HCEC 1CT (cell line): ENCODE measurements at places on chromosomes 16 and 17.

GRCh38 chr16:56604966-56605365 lies 3.4 kb upstream of the MT2A start:
- DNase-seq = no peak

DNA sequence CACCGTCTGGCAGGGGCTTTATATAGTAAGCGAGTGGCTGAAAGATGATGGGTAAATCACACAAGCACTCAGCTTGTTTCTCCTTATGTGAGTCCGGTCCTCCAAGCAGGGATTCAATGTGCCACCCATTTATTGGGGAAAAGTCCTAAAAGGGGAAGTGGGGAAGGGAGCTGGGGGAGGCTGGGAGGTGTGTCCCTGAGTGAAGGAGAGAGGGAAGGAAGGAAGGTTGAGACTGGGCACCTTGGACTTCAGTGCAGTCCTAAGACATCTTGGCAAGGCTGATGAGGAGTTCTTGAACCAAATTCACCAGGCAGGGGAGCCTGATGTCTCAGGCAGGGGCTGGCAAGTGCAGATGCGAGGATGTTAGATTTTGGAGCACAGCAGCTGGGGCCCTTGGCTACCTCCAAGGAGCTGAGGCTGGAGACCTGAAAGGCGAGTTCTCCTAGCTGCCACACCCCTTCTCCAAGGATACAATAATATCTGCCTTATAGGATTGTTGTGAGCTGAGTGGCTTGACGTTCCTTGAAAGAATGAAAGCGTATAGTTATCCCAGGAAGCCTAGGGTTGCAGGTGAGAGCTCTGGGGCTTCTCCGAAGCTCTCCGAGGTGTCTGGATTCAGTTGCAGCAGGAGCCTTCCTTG lies 23.0 kb upstream of the CYLD start:
- no peak for DNase-seq

GRCh38 chr16:87178977-87179376 lies 138.2 kb downstream of the C16orf95 start:
- peak; percentile 55 for DNase-seq

DNA sequence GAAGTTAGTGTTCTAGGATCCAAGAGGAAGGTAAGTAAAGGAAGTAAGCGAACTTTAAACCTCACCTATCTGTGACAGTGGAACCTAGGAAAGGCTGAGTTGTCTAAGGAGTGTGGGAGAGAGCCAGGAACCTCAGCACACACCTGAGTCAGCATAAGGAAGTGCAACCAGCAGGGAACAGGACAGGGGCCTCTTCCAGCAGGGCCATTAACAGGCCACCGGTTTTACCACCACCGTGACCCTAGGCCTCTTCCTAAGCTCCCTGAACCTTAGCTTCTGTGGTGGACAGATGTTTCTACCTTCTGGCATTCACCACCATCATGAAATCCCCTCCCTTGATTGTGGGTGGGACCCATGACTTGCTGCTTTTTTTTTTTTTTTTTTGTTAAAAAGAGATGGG lies 26.7 kb upstream of the GPATCH8 start:
- no peak for DNase-seq

DNA sequence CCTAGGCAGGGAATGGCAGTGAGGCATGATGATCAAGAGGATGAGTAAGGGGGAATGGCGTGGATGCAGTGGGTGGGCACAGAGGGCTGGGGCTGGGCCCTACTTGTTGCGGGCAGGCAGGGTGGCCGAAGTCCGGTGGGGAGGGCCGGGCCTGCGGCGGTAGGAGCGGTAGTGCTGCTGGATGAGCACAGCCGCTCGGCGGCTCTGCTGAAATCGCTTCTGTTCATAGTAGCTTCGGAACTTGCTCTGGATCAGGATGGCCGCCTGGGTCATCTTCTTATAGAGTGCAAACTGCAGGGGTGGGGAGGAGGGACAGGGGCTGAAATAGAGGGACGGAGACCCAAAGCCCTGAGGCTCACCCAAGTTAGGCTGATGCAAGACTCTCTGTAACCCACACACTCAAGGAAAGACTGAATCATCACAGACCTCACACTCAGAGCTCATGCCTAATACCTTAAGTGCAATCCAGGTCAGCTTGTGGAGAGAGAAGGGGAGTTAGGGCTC lies 1.5 kb upstream of the SPAG7 start:
- DNase-seq = peak; percentile 96

DNA sequence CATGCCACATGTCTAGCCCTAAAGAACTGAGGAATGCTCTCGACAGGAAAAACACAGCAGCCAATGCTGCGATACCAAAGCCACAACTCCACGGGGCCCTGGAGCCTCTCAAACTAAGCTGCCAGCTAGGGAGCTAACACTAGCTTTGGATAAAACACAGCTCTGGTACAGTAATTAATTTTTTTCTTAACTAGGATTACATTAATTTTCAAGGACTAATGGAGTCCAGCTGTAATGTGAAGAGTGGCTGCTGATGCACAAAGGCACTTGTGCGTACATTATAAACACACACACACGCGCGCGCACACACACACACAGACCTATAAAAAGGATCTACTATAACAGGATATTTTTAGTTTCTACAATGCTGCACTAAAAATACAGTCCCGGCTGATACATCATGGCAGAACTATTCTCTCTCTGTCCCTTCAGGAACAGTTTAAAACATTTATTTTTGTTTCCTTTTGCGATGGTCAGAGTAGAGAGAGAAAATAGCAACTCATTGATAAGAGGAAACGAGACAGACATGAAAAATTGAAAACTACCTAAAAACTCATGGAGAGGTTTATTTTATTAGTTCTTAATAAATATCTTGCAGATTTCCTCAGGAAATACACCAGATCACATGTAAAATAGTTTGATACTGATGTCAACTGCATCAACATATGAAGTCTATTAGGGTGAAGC lies 88.5 kb downstream of the SMG6 start:
- peak; percentile 62 for DNase-seq

DNA sequence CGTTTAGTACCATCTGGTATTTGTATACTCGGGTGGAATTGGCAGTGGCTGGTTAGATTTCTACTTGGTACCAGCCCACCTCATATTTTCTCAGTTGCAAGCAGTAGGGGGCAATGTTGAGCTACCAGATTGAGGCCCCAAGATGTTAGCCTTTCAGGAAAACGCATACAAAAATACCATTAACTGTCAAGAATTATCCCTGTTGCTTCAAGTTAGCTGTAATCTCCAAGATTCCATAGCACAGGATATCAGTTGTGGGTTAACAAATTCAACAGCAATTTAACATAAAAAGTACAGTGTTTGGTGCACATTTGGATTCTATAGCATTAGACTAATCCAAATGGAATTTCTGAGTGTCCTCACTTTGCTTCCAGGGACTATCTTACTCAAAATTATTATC lies 188.2 kb downstream of the FTO start:
- DNase-seq = peak; percentile 55

DNA sequence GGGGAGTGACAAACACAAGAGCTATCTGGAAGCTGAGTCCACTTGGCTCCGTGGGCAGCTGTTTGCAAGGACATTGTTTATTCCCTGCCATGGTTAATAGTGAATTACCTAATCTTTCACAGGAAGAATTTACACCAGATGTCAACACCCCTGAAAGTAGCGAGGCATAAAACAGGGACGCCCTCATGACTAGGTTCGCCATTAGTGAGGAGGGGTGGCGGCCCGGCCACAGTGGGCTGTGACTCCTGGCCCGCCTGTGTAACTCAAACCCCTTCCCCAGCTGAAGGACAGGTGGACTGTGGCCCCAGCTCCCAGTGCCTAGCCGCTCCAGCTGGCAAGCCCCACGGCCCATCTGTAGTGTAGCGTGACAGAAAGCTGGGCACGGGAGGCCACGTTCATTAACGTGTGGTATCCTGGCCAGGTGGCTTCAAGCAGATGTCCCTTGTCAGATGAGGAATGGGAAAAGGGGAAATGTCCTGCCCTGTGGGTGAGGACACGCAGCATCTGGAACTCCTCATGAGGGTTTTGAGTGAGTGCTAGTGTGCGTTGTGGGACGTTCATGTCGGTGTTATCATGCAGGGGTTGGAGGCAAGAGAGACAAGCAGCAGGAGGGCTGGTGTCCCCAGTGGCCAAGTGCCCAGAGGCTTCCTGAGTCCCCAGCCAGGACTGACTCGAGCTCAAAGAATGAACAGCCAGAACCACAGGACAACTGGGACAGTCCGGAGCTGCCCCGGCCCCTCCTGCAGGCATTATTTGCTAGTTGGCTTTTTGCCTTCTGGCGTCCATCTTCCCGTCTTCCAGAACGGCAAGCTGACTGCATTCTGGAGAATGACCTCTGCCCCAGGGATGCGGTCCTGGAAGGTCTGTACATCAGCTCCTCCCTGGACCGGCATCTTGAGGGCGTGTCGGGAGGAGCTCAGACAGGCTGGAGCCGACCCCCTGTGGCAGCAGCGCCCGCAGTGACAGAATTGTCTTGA lies 19.2 kb downstream of the KDM8 start:
- DNase-seq = no peak

GRCh38 chr17:2468270-2468669 lies 43.4 kb downstream of the METTL16 start:
- DNase-seq = peak; percentile 97

GRCh38 chr16:3687792-3688191 lies 29.5 kb downstream of the TRAP1 start:
- no peak for DNase-seq

DNA sequence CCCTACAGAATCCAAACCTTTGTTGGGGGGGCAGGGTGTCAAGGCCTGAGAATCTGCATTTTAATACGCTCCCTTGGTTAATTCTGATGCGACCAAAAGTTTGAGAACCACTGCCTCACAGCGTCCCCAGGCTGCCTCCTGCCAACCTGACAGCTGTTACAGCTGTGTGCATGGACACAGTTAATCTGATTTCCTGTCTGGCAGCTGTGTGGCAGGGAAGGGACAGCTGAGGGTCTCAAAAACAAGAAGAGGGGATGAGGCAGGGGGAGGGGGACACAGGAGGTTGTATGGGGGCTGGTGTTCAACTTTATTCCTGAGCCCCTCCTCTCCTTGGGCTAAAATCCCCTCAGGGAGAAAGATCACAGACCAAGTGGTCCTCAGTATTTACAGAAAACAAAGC lies 17.5 kb downstream of the HDAC5 start:
- DNase-seq = no peak

- no peak for DNase-seq
These were observed 78.4 kb upstream of the CDH11 start for GRCh38 chr16:65200156-65200773.

DNA sequence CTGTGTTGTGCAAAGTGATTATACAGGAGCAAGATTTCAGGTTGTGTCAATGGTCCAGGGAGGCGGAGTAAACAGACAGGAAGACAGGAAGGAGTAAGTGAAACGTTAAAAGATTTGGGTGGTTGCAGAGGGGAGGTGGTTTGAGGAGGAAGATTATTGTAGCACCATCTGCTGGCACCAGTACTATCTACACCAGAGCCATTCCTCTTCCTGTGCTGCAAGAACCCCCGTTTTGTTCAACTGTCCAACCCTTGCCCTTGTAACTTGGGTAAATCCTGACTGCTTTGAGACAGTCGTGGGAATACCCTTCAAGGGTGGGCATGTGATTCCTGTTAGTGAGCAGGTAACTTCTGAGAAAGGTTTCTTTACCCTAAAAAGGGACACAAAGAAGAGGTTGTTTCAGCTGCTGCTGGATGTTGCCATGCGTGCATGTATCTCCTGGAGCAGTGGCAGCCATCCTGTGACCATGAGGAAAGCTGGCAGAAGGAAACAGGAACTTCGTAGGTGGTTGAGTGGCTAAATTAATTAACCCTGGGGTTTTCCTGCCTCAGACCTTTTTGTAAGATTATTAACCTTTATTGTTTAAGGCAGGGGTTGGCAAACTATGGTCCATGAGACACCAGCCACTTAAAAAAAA lies 124.1 kb downstream of the PRKCA start:
- DNase-seq = peak; percentile 44

GRCh38 chr17:32954477-32954876 lies 26.5 kb downstream of the TMEM98 start:
- DNase-seq = no peak

DNA sequence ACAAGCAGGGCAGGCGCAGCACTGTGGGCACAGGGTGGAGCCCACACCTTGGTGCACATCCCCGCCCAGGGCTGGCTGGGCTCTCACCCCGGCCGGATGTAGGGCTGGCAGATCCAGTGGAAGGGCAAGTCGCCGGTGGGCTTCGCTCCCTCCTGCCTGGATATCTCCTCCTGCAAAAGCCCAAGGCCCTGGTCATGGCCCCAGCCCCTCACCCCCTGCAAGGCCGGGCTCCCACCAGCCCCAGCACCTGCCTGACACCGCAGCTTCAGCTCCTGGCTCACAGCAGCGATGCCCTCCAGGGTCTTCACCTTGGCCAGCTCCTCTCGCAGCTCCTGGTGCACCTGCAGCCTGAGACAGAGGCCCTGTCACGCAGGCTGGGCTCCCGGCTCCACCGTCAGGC lies 5.0 kb downstream of the DUS1L start:
- no peak for DNase-seq

GRCh38 chr17:57045868-57046704 lies 39.0 kb upstream of the AKAP1 start:
- no peak for DNase-seq

DNA sequence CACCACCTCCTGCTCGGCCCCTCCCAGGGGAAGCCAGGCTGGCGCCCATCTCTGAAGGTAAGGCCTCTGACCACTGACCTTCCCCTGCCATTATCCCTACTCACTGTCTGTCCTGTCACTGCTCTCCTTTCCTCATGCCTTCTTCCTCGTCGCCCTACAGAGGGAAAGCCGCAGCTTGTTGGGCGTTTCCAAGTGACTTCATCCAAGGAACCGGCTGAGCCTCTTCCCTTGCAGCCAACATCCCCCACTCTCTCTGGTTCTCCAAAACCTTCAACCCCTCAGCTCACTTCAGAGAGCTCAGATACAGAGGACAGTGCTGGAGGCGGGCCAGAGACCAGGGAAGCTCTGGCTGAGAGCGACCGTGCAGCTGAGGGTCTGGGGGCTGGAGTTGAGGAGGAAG lies 3.0 kb downstream of the COA3 start:
- no peak for DNase-seq

DNA sequence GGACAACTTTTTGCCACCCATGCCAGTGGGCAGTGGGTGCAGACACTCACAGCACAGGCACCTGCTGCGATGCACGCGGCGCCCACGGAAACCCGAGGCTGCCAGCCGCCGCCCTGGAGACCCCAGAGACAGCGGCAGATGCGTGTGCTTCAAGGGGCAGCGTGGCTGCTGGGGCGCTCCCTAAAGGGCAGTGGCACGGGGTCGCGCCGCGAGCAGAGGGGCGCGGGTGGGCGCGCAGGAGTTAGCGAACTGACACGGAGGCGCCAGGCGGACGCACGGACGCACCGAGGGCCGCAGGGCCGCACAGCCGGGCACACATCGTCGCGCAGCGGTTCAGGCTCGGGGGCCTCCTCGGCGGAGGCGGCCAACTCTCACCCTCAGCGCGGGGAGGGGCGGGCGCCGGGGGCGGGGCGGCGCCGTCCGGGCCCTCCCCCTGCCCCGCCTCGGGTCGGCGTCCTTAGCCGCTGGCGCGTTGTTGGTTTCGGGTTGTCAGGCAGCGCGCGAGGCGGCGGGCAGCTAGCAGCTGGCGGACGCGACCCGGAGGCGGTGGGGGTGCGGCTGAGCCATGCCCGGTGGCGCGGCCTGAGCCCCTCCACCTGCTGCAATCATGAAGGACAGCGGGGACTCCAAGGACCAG lies at the start of gene KIF19:
TSS of gene KIF19 (plus strand) at position 484 of the 637 bp plus-strand sequence. CDS start at position 608, 124 bp downstream.
- no peak for DNase-seq
